ENCODE measurements at places on chromosomes 3 and 15. TPM values are rescaled to one million over a fixed set of nuclear protein-coding genes. Genes with fewer than 3 reads are reported as not detected.

DNA sequence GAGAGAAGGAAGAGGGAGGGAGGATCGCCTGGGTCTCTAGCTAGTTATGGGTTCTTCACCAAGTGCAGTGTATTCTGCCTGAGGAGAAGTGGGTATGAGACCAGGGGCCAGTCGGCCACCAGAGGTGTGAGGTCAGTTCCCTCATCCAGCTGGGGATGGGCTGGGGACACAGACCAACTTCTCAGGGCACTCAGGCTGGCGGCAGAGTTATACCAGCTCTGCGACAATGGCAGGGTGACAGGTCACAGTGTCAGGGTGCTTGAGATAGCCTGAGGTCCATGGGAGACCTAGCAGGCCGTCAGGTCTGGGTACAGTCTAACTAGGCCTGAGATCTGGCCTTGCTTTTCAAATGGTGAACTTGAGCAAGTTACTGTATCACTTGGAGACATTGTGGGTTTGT is 31.4 kb upstream of the PLXNA1 start:
- no peak for DNase-seq
- H3K36me3 ChIP-seq, result no peaks in the 10 kb centered on the region
- H3K27ac ChIP-seq, result no peak overlapping the region
- no peak overlapping the region for H3K4me3 ChIP-seq

- H3K4me1 ChIP-seq, result no peaks in the 10 kb centered on the region
- no peak for DNase-seq
- H3K4me3 ChIP-seq, result no peak overlapping the region
- H3K27ac ChIP-seq, result no peak overlapping the region
Observed at GRCh38 chr3:62749657-62750056, 125.6 kb downstream of the CADPS start.

GRCh38 chr3:43218921-43219320 is 67.4 kb upstream of the SNRK start:
- DNase-seq, result no peak
- H3K27ac ChIP-seq, result no peak overlapping the region
- H3K4me1 ChIP-seq, result no peaks in the 10 kb centered on the region
- no peaks in the 10 kb centered on the region for H3K36me3 ChIP-seq
- no peaks in the 10 kb centered on the region for H3K27me3 ChIP-seq

GRCh38 chr15:90762109-90762508 is 45.0 kb downstream of the BLM start:
- H3K4me3 ChIP-seq, result no peak overlapping the region
- H3K27ac ChIP-seq, result peak overlapping the region; percentile 52
- H3K4me1 ChIP-seq, result peaks cover 8% of the 10 kb centered on the region
- DNase-seq, result peak; percentile 64

- no peaks in the 10 kb centered on the region for H3K36me3 ChIP-seq
- DNase-seq, result no peak
- H3K27me3 ChIP-seq, result no peaks in the 10 kb centered on the region
- H3K4me3 ChIP-seq, result no peak overlapping the region
Observed at GRCh38 chr3:78088006-78088405, 1048.1 kb downstream of the ROBO2 start.

DNA sequence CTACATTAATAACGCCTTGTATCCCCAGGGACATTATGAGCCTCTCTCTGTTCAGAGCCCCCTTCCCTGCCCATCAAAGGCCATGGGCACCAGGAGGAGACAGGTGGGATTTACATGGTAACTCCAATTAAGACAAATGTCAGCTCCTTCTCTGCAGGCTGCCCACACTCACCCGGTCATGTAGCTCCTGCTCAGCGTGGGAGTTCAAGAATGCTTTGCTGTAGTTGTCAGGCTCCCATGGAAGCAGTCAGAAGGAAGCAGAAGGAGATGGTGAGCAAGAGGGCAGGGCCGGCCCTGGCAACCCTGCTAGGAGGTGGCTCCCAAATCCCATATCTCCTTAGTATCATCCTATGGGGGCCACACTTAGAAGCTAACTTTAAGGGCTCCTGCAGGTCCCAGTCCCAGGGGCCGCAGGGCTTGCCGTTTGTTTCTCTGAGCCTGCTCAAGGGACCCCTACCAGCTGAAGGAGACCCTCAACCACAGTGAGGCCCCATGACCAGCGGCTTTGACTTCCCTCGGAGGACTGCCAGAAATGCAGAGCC is 218.4 kb upstream of the TLE3 start:
- H3K4me1 ChIP-seq, result no peaks in the 10 kb centered on the region
- H3K4me3 ChIP-seq, result no peak overlapping the region
- H3K36me3 ChIP-seq, result no peaks in the 10 kb centered on the region
- no peak for DNase-seq
- H3K27ac ChIP-seq, result no peak overlapping the region

DNA sequence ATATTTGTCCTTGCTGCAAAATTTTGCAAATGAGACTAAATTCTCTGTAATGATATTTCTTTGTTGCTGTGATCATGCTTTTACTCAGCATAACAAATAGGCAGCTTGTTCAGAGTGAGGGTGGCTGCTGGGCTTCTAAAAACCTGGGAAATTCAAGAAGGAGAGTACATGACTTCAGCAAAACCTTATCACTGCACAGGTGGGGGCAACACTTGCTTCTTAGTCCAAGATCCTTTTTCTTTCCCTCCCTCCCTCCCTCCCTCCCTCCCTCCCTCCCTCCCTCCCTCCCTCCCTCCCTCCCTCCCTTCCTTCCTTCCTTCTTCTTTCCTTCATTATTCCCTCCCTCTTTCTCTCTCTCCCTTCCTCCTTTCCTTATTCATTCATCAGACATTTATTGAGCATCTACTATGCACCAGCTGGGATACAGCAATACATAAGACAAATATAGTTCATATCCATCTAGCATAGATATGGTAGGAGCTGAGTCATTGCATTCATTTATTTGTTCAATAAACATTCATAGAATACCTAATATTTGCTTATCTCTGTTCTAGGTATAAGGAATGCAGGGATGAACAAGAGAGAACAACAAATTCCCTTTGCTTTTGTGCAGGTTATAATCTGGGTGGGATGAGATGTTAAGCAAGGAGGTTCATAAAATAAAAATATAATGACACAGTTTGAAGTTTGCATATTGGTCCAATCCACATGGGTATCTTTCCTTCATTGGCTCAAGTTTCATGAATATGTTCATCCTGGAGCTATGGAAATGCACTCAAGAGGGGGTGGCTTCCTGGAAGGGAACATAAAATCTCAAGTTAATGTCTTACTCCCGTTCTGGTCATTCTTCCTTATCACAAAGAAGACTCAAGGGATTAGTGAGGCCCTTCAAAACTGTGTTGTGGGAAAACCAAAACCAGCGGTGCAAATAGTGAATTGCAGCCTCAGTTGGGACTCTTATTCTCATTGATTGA is 210.7 kb downstream of the PDCD6IP start:
- H3K36me3 ChIP-seq, result no peaks in the 10 kb centered on the region
- H3K4me1 ChIP-seq, result no peaks in the 10 kb centered on the region
- H3K27ac ChIP-seq, result no peak overlapping the region
- DNase-seq, result no peak
- no peaks in the 10 kb centered on the region for H3K27me3 ChIP-seq
- H3K4me3 ChIP-seq, result no peak overlapping the region

DNA sequence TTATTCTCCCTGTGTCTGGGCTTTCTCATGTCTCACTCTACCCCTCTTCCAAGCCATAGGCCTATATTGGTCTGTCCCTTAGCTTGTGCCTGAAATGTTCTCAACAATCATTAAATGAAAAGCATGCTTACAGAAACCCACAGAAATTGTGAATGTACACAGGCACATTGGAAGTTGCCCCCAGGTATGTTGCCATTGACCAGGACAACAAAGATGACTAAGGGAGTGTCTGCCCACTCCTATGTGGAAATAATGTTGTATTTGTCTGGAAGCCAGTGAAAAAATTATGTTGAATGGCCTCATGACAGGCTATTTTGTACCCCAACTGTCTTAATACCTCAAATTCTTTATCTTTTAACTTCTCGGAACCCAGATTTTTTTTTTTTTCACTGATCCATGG is 102.0 kb downstream of the TPRG1 start:
- H3K27ac ChIP-seq, result no peak overlapping the region
- peaks cover 29% of the 10 kb centered on the region for H3K4me1 ChIP-seq
- H3K36me3 ChIP-seq, result no peaks in the 10 kb centered on the region
- H3K4me3 ChIP-seq, result no peak overlapping the region
- no peak for DNase-seq

GRCh38 chr3:99678023-99678422 is 39.6 kb downstream of the COL8A1 start:
- H3K27ac ChIP-seq, result peak overlapping the region; percentile 5
- DNase-seq, result no peak
- H3K27me3 ChIP-seq, result no peaks in the 10 kb centered on the region
- no peaks in the 10 kb centered on the region for H3K4me1 ChIP-seq
- H3K4me3 ChIP-seq, result no peak overlapping the region
- H3K36me3 ChIP-seq, result no peaks in the 10 kb centered on the region

DNA sequence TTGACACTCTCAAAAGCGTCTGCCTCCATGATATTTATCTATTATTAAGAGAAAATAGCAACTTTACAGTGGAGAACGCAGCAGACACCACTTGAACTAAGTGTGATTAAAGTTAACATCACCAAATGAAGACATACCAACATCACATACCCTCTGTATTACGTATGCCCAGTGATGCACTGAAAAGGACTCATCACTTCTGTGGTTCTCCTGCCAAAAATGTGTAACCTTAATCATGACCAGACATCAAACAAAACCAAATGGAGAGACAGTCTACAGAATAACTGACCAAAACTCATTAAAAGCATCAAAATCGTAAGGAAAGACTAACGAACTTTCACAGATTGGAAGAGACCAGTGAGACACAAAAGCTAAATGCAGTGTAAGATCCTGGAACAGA is 103.2 kb downstream of the PPP2R3A start:
- no peaks in the 10 kb centered on the region for H3K36me3 ChIP-seq
- peaks cover 19% of the 10 kb centered on the region for H3K4me1 ChIP-seq
- peak overlapping the region; percentile 88 for H3K27ac ChIP-seq
- no peak overlapping the region for H3K4me3 ChIP-seq

- H3K27ac ChIP-seq, result peak overlapping the region; percentile 14
- no peaks in the 10 kb centered on the region for H3K27me3 ChIP-seq
- DNase-seq, result peak; percentile 64
- H3K4me3 ChIP-seq, result peak overlapping the region; percentile 96
- H3K4me1 ChIP-seq, result peaks cover 10% of the 10 kb centered on the region
Observed at GRCh38 chr15:69161079-69161877, 843 bp downstream of the GLCE start.

DNA sequence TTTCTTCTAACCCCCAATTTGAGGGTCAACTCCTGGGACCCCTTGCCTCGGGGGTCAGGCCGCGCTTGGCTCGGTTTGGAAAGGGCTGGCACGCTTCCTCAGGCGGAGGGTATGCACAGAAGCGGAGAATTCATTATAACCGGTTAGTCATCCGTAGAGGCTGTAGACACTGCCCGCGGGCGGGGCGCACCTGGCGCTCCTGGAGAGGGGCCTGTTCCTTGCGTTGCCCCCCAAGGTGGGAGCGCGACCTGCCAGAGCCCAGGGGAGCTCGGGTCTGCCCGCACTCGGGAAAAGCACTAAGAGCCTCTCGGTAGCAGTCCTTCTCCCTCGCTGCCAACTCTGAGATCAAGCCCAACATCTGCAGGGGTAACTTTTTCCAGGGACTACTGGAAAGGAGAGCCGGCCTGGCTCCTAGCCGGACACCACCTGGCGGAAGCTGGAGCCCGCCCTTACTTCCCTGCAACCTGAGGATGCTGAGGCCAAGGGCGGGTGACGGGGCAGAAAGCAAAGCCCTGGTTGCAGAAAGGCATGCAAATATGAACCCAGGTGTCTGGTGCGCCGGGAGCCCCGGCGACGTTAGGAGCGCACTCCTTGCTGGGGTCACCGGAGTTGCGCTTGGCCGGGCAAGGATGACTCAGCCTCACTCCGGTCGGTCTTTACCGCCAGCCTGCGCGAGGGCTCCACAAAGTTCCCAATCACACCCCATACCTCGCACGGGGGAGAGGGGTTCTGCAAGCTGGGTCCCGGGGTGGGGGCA is 1.5 kb upstream of the CACNA2D3 start:
- H3K27ac ChIP-seq, result no peak overlapping the region
- peak overlapping the region; percentile 73 for H3K4me3 ChIP-seq

DNA sequence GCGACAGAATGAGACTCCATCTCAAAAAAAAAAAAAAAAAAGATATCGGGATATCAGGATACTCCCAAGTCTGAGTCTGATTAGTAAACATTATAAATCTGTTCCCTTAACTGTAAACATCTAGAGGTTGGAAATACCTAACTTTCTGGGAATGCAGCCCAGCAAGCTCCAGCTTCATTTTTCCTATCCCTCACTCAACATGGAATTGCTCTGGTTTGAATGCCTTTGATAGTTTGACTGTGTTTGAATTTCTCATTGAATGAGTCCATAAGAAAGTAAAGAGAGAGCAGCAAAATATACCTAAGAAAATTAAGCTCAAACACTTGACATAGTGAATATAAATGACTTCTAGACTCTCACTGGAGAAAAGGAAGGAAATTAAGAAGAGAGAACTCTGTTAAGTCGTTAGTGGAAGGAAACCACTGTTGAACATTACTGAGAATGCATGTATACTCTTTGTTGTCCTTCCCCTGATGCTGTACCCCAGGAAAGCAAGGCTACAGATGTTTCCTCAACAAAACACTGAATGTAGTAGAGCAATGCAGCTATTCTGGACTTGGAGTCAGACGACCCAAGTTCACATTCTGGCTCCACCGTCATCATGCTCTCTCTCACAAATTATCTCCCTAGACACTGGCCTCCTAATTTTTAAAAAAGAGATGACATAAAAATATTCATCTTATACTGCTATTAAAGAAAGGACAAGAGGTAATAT is 62.4 kb downstream of the CD200 start:
- H3K4me3 ChIP-seq, result no peak overlapping the region
- DNase-seq, result no peak
- H3K4me1 ChIP-seq, result no peaks in the 10 kb centered on the region
- no peaks in the 10 kb centered on the region for H3K36me3 ChIP-seq
- H3K27ac ChIP-seq, result no peak overlapping the region

DNA sequence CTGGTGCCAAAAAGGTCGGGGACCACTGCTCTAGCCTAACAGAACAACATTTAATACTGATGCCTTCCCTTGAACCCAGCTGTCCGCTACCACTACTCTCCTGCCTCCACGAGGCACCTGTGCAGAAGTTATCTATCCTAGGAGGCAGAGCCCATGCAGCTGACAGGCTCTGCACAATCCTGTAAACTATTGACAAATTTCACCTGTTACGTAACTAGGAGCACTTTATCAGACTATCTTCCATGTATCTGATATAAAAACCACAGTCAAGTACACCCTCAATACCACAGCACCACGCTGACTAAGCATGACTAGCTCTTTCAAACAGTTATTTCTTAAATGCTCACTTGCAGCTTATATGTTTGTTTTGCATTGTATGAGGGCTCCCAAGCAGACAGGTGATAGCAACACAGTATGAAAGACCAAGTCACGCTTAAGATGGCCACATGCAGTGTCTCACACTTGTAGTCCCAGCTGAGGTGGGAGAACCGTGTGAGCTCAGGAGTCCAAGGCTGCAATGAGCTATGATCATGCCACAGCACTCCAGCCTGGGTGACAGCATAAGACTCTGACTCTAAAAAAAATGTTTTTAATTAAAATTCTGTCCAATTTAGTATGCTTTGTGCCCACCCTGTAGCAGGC is 4.5 kb upstream of the IL17RC start:
- no peaks in the 10 kb centered on the region for H3K36me3 ChIP-seq
- no peak overlapping the region for H3K4me3 ChIP-seq
- H3K4me1 ChIP-seq, result peaks cover 8% of the 10 kb centered on the region
- no peak overlapping the region for H3K27ac ChIP-seq

The IL17RE gene
- 1.1 TPM for polyA plus RNA-seq

The ATP1B3 gene
- 24.2 TPM for polyA plus RNA-seq

The THUMPD3 gene
- 42.8 TPM for polyA plus RNA-seq

The CLEC3B gene
- polyA plus RNA-seq, result 29.6 TPM

All from psoas muscle (tissue), 8 donors.